Activated CD4-positive, alpha-beta T cell treated with anti-CD3 and anti-CD28 coated beads for 48 hours (primary cell): ENCODE measurements at places on chromosomes 2 and 18.

- no peak for DNase-seq
Measured at GRCh38 chr2:145410086-145410485, 890.2 kb upstream of the ZEB2 start.

DNA sequence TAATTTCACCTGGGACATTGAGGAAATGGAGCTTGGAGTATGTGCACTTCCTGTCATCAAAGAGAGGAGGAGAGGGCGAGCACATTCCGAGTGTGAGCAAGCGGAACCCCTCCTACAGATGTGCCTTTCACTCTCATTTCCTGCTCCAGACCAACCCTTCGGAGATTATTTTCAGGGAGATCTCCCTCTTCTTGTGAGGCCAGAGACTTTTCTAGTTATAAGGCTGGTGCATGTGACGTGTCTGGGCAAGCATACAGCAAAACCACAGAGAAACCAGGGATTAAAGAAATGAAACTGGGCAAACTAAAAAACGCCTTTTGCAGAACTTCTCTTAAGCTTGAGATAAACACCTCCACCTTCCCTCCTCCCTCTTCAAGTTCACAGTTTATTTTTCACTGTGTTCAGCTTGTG is 409.2 kb upstream of the TCF4 start:
- no peak for DNase-seq

DNA sequence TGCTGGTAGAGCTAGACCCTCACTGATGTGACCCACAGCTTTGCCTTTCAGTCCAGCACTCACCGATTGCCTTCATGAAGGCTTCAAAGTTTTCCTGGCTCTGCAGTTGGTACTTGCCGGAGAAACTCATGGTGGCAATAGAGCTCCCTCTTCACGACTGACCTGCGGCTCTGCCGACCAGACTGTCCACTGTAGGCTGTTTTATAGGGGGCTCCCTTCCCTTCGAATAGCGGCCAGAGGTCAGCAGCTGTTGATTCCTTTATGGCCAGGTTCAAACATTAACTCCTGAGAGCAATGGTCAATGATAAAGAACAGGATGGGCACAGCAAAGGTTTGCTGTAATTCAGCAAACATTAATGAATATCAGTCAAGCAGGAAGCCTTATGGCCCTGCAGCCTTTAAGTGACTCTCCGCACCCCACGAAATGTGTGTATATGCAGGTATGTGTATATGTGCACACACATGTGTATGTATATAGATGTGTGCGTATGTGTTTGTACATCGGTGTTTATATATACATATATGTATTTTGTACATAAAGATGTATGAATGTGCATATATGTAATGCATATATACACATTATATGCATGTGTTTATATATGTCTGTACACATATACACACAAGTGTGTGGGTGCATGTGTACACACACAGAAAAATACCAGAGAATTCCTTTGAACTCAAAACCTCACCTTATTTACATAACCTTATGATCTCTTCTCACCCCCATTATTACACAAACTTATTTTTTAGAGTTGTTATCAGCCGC is at the start of gene FABP1:
FABP1 (minus strand) TSS at position 175 of the 766 bp plus-strand sequence; CDS start at position 130, 45 bp downstream.
- DNase-seq: no peak

DNA sequence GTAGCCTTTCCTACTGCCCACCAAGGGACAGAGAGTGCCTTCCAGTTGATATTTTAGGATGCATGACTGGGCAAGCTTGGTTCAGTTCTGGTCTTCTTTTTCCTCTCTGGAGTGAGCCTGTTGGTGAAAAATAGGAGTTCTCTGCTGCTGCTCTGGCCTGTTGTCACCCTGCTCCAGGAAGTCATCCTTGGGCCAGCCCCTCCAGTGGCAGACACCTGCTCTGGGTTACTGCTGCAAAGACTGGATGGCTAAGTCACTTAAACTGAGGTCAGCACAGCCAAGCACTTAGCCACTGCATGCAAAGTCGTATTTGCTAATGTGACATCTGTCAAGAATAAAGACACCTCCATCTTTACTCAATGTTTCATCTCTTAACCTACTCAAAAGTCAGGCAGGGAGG is 219.6 kb upstream of the ID2 start:
- DNase-seq: no peak

DNA sequence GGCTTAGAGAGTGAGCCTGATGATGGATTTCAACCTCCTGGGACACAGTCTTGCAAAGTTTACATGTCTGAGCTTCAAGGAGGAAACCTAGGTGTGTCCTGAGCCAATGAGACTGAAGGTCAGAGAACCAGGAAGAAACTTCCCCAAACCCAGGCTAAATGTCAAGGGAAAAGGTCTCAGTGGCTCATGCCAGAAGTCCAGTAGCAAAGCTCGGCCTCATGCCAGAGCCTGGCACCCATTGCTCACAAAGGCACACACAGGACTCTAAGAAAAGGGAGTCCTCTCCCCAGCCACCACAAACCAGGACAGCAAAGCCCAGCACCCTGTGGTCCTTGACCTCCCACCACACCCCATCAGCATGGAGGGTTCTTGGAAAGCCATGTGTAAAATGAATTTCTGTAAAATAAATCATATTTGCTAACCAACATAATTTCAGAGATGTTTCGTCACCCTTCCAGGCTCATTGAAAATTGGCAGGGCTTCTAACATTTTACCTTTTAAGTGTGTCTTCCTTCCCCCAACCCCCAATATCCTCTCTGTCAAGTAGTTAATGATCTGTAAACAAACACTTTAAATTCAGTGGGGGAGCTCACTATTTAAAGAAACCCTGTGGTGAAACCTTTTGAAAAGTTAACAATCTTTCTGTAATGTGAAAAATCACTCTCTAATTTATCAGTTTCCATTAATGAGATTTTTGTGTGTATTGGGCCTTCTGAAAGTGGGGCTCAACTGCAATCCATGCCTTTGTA is 77.1 kb downstream of the BCL11A start:
- DNase-seq: no peak

GRCh38 chr2:46146866-46147502 is 150.2 kb upstream of the EPAS1 start:
- no peak for DNase-seq

DNA sequence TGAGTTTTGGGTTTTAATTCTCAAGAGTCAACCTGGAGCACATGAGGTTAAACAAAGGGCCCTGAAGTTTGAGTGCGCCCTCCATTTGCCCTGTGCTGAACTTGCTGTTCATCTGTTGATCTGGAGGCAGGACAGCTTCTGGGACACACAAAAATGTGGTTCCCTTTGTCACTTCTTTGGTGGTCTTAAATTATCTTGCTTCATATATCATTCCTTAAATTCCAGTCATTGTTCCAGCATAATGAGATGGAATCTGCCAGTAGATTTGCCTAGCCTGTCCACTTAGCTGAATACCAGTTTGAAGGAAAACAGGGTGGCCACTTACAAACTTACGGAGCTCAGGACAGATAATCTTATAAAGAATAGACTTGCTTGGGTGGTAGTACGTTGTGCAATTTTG is 916 bp downstream of the CETN1 start:
- no peak for DNase-seq

GRCh38 chr2:138515092-138515491 is 13.5 kb downstream of the SPOPL start:
- DNase-seq: no peak

DNA sequence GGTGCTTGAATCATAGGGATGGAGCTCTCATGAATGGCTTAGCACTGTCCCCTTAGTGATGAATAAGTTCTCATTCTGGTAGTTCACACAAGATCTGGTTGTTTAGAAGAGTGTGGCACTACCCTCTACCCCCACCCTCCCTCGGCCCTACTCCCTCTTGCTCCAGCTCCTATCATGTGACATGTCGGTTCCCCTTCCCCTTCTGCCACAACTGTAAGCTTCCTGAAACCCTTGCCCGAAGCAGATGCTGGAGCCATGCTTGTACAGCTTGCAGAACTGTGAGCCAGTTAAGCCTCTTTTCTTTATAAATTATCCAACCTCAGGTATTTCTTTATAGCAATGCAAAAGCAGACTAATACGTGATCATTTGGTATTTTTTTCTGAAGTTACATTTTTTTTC is 1012.6 kb downstream of the BCL11A start:
- DNase-seq: no peak

DNA sequence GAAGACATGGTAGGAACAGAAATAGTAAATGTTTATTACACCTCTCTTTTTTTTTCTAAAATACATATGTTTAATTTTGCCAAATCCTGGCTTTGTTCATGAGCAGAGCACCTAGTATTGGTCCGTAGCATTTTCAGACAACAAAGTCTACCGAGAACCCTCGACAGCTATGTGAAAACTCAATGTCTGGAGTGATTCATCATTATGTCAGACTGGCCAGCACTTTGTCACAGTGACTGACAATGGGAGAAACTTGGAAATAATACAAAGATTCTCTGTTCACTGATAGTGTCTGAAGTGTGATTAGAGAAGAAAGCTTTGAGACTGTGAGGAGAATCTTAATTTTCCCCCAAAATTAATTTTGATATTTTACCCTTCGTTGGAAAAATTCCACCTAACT is 143.0 kb downstream of the HNMT start:
- DNase-seq: no peak

- DNase-seq: no peak
Measured at GRCh38 chr18:26089293-26090129, 902 bp downstream of the SS18 start.

- DNase-seq: no peak
Measured at GRCh38 chr18:45505497-45506206, 109.6 kb upstream of the SLC14A2 start.

DNA sequence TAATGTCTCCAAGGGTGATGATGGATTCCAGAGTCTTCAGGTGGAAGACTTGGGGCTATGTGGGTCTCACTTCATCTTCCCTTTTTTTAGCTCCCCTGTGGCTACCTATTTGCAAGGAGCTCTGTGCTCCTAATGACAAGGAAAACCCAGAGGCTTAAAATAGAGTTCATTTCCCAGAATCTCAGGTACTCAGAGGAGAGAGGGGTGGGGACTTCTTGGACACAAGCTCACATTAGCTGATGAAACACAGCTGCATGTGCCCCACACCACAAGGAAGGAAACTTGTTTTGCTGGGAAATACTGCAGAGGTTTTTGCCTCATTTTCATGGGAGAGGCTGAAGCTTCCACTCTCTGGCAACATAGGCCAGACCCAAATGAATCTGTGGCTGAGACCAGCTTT is 138.6 kb upstream of the SLC1A4 start:
- DNase-seq: no peak
